Small intestine (tissue), 16 donors: ENCODE measurements at places on chromosomes 12 and 14.

- DNase-seq = no peak
Observed at GRCh38 chr14:97036086-97036852, 239.1 kb downstream of the VRK1 start.

DNA sequence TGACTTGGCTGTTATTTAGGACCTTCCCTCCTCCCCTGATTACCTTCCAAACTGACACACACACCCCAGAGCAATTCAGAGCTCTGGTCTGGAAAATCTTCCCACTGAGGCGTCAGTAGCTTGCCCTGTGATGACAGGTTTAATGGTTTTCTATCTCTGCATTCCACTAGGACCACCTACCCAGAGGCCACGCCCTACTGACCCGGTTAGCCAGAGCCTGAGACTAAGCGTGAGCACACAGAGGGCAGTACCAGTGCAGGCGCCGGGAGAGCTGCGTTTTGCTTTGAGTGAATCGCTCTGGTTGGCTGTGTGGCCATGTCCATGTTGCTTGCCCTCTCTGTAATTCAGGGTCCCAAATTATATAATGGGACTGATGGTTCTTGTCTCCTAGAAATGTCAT is 36.2 kb upstream of the ATP2A2 start:
- DNase-seq = no peak

DNA sequence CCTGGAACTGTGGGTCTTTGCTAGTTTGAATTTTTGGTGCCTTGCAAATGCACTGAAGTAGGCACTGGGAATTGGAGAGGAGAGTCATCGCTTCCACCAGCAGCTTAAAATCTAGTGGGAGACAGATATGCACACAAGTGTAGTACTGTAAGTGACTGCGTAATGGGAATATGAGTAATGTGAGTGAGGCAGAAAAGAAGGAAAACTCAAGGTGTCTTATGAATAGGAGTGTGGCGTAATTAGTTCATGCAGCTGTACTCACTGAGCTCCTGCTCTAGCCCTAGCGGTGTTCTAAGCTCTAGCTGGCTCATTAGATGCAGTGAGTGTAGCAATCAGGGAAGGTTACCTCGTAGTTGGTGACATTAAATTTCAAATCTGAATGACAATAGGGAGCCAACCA is 2.8 kb downstream of the TCP11L2 start:
- DNase-seq = no peak

DNA sequence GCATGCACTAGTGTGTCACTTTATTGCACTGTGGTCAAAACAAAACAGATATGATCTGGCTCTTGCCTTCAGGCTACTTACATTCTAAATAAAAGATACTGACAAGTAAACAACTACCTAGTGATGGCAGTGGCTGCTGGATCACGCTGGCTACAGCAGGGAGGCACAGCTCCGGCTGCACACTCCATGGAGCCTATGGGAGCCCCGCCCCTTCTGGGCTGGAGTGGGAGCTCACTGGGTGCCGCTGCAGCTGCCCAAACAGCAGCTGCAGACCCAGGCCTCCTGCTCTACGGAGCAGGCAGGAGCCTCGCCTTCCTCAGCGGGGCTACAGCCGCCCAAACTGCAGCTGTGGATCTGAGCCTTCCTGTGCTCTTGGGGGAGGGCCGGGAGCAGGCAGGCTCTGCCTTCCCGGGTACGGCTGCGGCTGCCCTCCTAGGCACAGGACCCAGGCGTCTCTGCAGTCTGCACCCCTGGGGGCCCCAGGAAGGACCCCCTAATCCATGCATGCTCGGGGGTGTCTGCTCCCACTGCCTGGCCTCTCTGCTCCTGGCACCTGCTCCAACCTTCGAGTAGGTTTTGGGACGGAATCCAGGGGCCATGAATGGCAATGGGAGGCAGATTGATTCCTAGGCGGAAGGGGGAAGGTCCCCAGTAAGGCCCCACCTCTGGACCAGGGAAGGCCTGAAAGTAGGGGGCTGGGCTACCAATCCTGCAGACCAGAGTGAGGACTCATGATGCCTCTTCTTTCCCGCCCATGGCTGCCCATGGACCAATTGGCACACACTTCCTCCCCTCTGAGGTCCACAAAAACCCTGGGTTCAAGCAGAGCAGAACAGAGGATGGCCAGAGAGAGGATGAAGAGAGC is 253.1 kb downstream of the ANO6 start:
- no peak for DNase-seq

- DNase-seq = no peak
Observed at GRCh38 chr12:45743247-45743646, 13.7 kb downstream of the ARID2 start.

DNA sequence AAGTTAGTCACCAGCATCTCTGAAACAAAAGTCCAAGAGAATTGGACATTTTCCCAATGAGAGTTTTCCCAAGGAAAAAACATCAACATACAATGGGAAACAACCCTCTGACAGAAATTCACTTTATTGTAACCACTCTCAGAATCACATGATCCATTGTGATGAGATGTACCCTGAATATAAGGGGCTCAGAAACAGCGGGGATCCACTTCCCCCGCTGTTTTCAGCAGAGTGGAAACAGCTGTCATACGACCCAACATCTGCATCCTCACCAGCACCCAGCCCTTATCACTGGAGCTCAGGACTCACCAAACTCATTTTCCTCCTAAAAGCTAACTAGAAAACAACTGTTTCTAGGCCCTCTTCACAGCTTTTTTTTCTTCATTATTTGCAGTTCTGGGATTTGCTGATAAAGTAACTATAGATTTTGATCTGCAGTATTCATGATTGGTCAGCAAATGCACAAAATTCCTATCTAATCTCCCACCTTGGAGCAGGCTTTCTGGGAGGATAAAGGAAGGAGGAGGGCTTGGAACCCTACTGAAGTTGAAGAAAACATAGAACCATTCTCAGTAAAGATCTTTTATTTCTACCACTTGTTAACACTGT is 31.3 kb downstream of the CORO1C start:
- DNase-seq = no peak

GRCh38 chr14:50578433-50578832 is 18.5 kb downstream of the ATL1 start:
- no peak for DNase-seq
